ENCODE measurements at places on chromosomes 1 and 21.

DNA sequence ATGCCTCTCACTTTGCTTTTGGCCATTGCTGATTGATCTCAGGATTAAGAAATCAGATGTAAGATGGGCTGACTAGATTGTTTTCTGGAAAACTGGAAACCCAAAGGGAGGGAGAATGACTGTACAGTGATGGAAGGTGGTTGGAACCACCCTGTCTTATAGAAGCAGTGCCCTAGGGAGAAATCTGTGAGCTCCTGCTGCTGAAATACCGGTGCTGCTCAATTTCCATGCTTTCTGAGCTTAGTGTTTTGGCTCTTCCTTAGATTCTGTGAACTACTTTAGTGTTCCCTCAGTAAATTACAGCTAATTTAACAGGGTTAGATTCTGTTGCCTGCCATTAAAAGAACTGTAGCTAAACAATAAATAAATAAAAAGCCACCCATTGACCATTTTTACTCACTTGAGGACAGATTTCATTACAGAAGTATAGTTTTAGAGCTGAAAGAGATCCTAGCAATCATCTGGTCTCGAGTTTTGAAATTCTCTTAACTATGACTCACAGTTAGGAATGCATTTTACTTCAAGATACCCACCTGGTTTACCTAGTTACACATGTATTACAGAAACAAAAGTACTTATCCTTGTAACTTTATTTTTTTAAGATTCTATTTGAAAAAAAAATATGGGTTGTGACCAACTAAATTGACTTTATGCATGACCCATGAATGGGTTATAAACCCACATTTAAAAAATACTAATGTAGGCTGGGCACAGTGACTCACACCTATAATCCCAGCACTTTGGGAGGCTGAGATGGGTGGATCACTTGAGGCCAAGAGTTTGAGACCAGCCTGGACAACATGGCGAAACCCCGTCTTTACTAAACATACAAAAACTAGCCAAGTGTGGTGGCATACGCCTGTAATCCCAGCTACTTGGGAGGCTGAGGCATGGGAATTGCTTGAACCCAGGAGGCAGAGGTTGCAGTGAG, 33.2 kb downstream of the CAMSAP2 start:
- no peak for DNase-seq

DNA sequence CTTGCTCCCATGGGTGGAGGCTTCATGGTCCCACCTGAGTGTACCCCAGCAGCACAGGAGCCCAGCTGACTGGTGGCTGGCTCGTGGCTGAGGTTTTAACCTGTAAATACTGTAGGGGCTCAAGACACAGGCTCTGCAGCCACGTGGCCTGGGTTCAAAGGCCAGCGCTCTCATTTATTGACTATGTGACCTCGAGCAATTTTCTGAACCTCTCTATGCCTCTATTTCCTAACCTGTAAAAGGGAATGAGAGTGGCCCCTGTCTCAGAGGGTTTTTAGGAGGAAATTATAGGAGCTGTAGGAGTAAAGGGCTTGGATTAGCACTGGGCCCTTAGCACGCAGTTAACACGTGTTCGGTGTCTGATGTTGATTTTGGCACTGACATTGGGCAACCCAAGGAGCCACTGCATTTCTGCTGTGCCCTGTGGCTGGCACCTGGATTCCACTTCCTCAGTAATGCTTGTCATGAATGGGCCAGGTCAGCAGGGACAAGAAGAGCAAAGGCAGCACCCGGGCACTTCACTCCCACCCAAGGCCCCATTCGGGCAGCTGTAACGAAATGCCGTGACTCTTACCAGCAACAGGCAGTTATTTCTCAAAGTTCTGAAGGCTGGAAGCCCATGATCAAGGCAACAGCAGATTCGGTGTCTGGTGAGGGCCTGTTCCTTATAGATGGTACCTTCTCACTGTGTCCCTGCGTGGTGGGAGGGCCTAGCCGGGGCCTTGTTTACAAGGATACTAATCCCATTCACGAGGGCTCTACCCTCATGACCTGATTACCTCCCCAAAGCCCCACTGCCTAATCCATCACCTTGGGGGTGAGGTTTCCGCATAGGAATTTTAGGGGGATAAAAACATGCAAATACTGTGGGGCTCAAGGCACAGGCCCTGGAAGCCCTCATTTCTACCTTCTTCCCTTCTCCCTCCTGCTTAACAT, 25.2 kb downstream of the ARHGEF10L start:
- DNase-seq: no peak

DNA sequence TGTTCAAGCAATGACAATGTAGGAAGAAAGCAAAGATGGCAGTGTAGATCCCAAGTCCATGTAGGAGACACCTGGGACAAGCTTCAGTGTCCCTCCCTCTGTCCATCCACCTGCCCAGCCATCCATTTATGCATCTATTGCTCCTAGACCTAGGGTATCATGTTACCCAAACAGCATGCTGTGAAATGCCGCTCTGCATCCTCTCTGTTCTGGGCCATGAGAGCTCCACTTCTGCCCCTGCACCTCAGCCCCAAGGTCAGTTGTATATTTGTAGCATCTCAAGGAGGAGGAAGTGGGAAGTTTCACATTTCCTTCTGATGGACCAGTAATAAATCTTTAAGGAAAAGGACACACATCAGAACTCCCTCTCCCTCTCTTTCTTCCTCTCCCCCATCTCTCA, 27.9 kb upstream of the TSPEAR start:
- no peak for DNase-seq

DNA sequence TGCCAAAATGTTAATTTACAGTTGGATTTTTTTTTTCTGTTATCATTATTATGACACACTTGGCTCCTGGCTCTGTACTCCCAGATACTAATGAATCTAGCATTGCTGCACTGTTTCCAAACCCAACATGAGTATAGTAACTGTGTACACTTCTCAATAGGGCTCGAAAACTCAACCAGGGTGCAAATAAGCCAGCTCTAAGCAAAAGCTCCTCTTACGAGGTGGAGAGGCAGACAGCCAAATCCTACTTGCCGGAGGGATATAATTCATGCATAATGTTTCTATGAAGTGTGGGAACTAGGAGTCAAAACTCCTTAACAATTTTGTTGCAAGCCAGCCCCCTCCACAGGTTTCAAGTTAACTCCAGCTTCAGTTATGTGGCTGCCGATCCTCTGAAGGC, 510.4 kb upstream of the ZP4 start:
- no peak for DNase-seq

- DNase-seq: no peak
Observed at GRCh38 chr1:204254031-204254661, 40.4 kb upstream of the GOLT1A start.

- no peak for DNase-seq
Observed at GRCh38 chr1:248402748-248403147, at the start of gene OR2T1. OR2T1 (plus strand) TSS chr1:248403048; CDS start chr1:248406148, 3,100 bp downstream.

GRCh38 chr1:230833511-230833910, 34.8 kb downstream of the C1orf198 start:
- no peak for DNase-seq

DNA sequence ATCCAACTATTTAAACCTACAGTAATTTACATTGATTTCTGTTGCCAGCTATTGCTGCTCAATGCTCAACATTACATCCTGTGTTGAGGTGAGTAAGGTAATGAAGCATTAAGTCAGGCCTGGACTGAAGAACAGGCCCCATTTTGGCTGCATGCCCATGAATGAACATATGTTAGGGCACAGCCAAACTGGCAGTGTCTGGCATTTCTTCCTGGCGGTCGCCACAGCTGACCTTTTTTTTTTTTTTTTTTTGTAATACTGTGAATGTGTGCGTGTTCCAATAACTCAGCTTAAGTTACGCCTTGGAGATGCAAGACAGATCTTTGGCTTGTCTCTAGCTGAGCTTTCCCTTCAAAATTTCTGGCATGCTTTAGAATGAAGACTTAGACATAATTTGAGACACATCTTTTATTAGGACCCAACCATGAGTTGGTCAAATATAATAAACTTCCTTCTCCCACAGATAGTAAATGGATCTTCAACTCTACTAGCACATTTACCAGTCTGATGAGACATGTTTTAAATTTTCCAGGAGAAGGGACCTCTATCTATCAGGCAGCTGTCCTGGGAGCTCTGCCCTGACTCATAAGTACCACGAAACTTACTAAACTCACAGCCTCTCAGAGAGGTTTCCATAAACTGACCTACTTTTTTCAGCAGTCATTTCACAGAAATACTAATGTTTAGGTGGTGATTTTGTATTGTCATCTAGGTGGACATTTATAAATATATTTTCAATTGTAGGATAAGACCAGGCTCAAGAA, 341.1 kb upstream of the RUNX1 start:
- DNase-seq: no peak
